ENCODE measurements at places on chromosomes 2 and 18.

GRCh38 chr2:235630718-235631296 is 137.0 kb downstream of the AGAP1 start:
- DNase-seq = no peak

GRCh38 chr2:190180313-190181122 is 118.0 kb upstream of the MSTN start:
- no peak for DNase-seq

DNA sequence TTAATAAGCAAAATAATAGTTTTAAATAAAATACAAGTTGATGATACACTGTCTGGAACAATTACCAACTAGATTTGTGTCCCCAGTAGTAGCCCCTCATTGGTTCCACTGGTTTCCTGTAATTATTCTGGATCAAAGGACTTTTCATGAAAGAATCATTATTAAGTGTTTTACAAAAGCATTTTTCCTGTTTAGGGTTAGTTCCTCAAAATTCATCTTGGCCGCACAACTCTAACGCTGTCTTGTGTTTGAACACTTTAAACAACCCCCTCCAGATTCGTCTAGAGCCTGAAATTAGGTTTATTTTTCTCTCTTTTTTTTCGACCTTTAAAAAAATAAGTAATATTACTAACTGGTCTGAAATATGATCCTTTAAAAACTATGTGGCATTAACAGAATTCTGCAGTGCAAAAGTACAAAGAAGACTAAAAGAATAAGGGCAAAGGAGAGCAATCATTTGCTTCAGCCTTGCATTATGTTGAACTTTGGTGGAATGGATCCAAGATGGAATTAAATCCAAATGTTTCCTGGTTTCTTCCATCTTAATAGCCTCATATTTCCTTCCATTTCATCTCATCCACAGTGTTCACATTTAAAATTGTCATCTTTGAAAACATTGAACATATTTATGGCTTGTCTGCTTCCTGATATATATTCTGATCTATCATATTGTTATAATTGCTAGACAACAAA is 678.4 kb downstream of the IRS1 start:
- no peak for DNase-seq

GRCh38 chr18:60935041-60935910 is 398.0 kb upstream of the CDH20 start:
- DNase-seq = no peak

DNA sequence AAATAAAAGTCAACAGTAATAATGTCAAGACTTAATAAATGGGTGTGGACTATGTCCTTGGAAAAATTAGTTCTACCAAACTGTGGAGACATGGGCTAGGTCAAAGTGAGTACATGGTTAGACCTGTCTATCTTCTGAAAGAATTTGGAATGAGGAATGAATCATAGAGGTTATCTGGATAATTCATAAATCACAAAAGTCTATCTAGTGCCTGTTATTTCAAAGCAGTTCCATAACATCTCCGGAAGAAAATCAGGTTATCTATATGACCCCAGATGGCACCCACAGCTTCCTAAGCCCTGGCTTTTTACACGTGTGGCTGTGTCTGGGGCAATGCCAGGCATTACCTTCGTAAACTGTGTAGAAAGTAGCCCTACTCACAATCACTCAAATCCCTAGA is 272.0 kb downstream of the ETAA1 start:
- no peak for DNase-seq

DNA sequence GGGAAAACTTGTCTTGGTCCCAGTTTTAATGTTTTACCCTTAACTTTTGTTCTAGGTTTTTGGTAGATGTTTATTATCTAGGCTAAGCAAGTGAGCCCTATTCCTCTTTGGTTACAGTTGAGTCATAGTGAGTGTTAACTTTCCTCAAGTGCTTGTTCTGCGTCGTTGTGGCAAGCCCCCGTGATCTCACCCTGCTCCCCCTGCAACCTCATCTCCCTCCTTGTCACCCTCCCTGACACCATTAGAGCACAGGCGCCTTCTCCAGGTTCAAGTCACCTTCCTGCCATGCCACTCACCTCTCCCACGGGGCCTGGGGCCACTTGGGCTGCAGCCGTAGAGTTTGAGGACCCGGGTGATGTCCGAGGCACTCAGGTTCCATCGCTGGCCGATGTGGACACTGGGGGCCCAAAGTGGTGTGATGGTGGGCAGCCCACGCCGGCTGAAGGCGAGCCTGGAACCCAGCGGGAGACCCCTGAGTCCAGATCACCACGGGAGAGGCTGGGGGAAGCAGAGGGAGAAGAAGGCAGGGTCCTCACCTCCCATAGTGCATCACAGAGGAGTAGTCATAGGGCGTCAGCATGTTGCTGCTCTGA is 8.7 kb downstream of the ASTL start:
- DNase-seq = no peak

DNA sequence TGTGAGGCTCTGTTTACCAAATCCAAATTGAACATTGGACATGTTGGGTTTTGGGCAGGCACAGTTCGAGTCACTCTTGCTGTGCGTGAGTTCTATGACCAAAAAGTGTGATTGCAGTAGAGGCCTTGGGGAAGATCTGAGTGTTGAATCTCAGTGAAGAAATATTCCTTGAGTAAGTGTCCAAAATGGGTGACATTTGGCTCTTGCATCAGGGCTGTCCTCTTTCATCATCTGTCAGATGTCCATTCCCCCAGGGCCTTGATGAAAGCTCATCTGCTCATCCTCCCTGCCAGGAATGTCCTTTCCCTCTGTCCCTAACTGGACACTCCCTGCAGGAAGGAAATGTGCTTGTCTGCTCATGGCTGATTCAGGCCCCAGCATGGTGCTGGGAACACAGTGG is 6.4 kb upstream of the SFTPB start:
- no peak for DNase-seq

DNA sequence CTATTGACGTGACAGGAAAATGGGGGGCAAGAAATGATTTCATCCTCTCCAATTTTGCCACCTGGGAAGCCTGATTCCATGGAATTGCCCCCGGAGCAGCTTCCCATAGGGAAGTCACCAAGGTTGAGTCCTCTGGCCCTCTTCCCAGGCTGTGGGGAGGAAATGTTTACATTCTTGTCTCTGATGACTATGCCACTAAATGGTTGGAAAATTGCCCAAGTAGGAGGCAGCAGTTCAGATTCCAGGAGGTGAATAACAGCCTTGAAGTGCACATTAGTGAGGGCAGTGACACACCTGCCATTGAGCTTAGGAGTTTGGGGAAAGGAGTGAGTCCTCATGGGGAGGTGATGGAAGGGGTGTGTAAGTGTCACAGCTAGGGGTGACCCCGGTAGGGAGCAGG is 449.2 kb upstream of the DCC start:
- DNase-seq = no peak

DNA sequence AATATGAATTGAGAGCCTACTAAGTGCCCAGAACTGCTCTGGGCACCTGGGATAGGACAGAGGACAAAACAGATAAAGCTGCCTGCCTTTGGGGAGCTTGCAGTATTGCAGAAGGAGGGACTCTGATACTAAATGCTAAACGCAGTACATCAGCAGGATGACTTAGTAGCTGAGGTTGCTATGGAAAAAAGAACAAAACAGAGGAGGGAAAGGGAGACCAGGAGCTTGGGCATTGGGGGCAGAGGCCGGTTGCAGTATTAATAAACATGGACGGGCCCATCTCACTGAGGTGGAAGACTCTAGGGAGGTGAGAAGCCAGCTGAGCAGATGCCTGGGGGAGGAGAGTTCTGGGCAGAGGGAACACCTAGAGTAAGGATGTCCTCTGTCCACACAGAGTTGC is 66.1 kb upstream of the SP3 start:
- DNase-seq = no peak

DNA sequence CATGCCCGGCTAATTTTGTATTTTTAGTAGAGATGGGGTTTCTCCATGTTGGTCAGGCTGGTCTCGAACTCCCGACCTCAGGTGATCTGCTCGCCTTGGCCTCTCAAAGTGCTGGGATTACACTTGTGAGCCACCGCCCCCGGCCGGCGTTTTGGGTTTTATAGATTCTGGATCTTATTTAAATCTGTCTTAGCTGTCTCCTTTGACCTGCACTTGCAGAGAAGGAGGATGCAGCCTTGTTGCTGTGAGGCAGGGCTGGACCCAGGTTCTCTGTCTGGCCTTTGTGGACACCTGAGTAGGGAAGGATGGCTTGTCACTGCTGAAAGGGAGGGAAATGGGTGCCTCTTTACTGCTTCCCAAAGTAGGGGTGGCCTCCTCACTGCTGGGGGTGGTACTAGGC is 83.0 kb upstream of the HS6ST1 start:
- DNase-seq = no peak

All from stimulated activated CD4-positive, alpha-beta T cell treated with anti-CD3 and anti-CD28 coated beads, Interleukin-15, amount 100 ng/mL, for 1 hour (primary cell).